ENCODE measurements at places on chromosomes 4 and X.

DNA sequence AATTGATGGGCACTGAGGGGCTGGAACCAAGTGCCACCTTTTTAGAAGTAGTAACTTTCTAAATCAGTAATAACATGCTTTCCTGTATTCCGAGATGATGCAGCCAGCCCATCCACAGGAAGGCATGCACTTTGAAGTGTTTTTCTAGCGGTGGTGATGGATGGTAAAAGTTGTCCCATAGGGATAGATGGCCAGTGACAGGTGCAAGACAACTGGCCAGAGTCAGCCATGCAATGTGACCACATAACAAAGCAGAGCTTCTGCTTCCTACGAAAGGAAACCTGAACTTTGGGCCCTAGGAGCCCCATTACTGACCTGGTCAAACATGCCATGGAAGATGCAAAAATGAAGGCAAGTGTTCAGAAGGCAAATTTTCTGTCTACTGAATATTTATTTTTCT lies 72.3 kb downstream of the NR3C2 start:
- DNase-seq = no peak

DNA sequence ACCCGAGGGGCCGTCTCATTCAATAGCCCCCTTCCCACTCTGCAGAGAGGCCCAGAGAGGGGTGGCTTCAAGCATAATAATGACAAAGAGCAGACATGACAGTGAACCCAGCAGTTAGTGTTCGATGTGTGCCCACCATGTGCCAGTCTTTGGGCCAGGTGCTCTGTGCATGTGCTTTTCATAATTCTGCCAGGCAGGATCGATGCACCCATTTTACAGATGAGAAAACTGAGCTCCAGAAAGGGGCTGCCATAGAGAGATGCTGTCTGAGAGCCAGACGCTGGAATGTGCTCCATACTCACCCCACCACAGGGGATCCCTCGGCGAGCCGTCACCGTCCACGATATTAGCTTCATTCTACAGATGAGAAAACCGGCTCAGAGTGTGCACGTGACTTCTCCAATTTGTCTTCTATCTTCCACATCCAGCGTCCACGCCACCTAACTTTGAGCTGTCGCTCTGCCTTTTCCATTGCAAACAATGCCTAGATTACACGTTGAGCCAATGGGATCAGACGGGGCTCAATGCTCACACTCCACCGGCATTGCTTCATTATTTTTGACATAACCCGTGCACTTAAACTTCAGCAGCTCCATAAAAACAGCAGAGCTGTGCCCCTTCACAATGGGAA lies 8.2 kb downstream of the ADRA2C start:
- no peak for DNase-seq

DNA sequence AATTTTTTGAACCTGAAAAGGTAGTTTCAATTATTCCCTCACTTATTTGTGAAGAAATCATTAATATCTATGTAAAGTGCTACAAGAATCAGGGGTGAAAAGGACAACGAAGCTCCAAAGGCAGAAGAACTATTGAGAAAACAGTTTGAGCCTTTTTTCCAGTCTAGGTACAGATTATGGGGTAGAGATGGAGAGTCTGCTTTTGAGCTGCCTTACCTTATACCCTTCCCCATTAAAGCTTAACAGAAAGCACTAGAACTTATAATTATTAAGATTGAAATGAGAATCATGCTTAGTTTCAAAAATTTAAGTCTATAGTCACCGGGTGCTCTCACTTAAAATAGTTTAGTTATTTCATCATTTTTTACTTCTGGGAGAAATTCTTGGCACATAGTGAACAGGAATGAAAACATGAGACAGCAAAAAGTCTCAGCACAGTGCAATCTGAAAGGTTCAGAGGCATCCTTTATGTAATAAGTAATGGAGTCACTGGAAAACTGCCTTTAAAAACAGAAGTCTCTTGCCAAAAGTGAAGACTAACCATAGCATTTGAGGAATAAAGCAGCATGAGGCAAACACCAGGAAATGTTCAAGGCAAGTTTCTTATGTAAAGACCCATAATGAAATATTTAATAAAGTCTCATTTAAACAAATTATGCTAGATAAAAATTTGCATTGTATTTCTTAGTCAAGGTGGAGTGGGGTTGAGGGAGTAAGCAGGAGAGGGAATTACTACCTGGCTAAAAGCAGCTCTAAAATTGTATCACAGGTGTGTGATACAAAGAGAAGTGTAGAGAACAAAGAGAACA lies 5.1 kb upstream of the DCLK2 start:
- no peak for DNase-seq

GRCh38 chr4:48483777-48484493 lies 792 bp downstream of the SLC10A4 start:
- peak; percentile 46 for DNase-seq

- DNase-seq = no peak
Measured at GRCh38 chrX:148517176-148517575, 16.8 kb downstream of the AFF2 start.

- peak; percentile 37 for DNase-seq
Measured at GRCh38 chrX:150693725-150694574, 754 bp downstream of the MTMR1 start.
